ENCODE measurements at places on chromosomes 13 and 19. TPM values are rescaled to one million over a fixed set of nuclear protein-coding genes. Genes with fewer than 3 reads are reported as not detected.

GRCh38 chr19:46383171-46383815 lies 30.1 kb downstream of the CCDC8 start:
- DNase-seq = no peak

DNA sequence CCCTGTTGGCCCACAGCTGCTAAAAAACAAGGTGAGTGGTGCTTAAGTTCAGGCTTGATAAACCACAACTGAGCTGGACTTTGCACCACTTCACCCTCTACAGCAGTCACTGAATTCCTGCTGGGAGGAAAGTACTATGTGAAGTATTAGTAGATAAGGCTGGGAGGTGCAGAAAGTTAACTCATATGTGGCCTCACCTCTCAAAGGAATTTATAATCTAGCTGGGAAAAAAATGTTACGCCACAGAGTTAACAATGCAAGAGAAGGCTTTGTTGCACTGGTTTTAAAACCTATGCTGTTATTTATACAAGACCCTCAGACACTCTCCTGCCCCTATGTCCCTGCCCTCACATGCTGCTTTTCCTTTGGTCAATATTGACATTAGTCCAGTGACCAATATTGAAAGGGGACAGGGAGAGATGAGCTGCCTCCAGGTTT lies 60.9 kb downstream of the LIG4 start:
- no peak for DNase-seq

Gene HNRNPM
- 106 TPM for total RNA-seq

- DNase-seq = no peak
Measured at GRCh38 chr19:38081547-38082255, 142.3 kb downstream of the DPF1 start.

GRCh38 chr13:100392709-100393630 lies 195.6 kb downstream of the GGACT start:
- DNase-seq = peak; percentile 93

GRCh38 chr19:38684862-38685665 lies 37.6 kb downstream of the ACTN4 start:
- no peak for DNase-seq

- DNase-seq = no peak
Measured at GRCh38 chr19:42201489-42202289, 15.8 kb downstream of the DEDD2 start.
